ENCODE measurements at places on chromosomes 7 and 10.

DNA sequence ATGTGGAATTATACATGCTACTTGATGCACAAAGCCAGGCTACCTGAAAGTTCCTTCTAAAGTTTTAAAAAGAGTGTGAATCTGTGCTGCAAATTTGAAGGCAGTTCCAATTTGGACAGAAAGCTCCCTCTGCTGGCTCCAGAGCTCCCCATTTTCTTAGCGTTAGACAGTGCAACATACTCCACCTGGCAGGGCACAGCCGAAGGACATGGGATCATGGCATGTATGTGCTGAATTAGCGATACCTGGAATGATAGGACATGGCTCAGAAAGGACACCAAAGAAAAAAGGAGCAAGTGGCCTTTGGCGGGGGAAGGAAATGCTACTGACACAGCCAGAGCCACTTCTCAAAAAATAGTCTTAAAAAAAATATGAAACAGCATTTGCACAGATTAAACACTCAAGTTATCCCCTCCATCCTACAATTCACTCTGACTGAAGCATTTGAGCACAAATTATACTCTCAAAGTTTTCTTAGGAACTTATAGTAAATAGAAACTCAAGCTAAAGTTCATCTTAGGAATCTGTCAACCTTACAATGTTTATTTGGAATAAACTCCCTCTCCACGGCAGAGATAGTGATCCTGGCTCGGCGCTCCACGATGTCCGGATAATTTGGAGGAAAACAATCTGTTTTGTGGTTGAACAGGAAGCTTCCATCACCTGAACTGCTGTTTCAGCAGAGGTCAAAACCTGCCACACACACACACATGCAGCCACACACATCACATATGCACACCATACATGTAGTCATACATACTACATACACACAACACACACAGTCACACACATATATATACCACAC is 80.0 kb downstream of the C7orf25 start:
- no peak for DNase-seq

GRCh38 chr7:102216573-102217314 is 69.9 kb upstream of the SH2B2 start:
- no peak for DNase-seq

DNA sequence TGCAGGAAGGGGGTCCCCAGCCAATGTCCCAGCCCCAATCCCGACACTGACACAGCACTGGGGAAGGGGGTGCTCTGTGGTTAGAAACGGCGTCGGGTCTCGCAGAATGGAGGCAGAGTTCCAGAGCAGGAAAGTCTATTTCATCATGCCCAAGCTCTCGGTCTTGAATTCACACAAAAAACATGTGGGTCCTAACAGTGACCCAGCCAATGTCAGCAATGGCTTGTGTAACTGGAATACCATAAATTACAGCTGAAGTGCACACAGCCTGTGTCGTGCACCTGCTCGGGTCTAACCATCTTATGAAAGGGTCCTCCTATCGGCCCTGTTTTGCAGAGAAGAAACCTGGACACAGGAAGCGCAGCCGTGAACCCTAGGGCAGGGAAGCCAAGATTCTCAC is 324.1 kb downstream of the ADARB2 start:
- DNase-seq = no peak

- no peak for DNase-seq
These were observed 92.8 kb upstream of the TAC1 start for GRCh38 chr7:97639036-97639435.

DNA sequence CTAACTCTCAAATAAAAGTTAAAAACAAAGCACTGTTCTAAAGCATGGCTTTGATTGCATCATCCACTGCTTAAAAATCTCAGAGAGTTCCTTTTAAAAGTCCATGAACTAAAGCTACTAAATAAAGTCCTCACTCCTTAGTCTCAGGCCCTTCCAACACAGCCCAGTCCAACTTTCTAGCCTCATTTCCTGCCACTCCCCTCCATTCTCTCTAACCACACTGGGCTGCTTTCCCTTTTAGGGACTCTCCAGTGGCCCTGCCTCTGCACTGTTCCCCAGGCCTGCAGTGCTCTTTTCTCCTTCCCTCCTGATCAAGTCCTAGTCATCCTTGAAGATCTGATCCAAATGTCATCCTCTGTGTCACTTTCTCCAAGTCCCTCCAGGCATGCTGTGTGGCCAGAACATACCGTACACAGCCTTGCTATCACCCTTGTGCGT is 56.9 kb upstream of the PPP1R3C start:
- no peak for DNase-seq

DNA sequence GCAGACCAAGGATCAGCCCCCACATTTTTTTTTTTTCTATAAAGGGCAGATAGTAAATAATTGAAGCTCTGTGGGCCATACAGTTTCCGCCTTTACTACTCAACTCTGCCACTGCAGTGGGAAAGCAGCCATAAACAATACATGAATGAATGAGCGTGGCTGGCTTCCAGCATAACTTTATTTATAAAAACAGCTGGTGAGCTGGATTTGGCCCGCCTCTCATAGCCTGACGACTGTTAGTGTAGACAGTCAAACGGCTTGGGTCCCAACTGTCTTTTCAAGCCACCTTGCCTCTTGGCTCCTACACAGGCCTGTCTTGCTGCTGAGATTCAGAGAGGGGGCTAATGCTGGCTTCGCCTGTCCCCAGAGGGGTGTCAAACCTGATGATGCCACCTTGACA is 169.8 kb upstream of the GPR26 start:
- DNase-seq = no peak

Data from cortex of kidney (tissue), 1 donor.